ENCODE measurements at places on chromosomes 5 and 9.

DNA sequence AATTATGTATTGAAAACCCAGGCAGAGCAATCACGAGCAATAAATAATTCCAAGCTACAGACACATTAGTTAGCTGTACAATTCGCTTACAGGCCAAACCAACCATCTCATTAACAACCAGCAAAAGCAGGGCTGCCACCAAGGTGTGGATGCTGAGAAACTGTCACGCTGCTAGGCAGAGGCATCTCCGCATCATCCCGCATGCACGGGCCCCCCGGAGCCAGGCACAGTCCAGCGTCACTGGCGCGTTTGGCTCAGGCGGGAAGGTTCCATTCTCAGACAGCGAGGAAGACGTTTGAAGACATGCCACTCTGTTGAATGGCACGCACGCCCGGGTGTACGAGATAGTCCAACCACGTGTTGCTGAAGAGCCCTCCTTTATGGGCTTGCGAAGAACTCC lies 184.0 kb downstream of the OLFM1 start:
- DNase-seq: no peak

DNA sequence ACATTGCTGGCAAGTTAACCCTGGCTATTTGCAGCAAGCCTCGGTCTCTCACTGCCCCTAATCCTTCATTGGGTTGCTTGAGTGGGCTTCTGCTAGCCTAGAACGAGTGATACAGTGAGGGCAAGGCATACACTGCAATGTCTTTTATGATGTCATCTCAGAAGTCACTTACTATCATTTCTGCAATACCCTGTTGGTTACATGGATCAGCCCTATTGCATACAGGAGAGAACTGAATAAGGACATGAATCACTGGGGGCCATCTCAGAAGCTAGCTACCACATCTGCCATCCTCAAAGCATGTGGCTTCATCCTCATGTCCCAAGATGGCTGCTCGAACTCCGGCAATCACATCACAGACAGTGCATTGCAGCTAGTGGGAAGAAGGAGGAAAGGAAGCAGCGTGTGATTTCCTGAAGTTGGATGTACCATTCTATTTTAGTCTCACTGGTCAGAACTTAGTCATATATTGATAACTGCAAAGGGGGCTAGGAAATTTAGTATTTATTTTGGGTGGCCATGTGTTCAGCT lies 33.3 kb upstream of the CDKN2AIPNL start:
- no peak for DNase-seq

DNA sequence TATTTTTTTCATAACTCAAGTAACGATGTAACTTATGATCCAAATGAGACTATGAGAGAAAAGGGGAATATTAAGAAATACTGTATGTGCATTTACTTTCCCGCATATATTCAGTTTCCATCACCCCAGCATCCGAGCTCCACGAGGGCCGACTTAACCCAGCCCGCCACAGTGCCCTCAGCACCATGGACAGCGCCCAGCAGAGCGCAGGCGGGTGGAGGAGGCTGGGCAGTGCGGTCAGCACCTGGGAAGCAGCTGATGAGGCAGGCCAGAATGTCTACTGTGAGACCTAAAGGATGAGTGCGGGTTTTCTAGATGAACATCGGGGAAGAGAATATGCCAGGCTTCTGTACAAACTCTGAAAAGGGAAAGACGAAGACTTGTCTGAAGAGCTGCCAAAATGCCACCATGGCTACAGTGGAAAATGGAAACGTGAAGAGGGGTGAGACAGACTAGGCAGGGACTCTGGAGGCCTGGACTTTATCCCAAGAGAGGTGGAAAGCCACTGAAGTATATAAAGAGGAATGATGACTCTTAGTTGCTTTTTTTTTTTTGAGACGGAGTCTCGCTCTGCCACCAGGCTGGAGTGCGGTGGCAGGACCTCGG lies 34.5 kb upstream of the MED27 start:
- peak; percentile 2 for DNase-seq

GRCh38 chr5:114055318-114056184 lies 306.3 kb upstream of the KCNN2 start:
- no peak for DNase-seq

- no peak for DNase-seq
Measured at GRCh38 chr9:100590481-100590880, 12.6 kb downstream of the CAVIN4 start.

DNA sequence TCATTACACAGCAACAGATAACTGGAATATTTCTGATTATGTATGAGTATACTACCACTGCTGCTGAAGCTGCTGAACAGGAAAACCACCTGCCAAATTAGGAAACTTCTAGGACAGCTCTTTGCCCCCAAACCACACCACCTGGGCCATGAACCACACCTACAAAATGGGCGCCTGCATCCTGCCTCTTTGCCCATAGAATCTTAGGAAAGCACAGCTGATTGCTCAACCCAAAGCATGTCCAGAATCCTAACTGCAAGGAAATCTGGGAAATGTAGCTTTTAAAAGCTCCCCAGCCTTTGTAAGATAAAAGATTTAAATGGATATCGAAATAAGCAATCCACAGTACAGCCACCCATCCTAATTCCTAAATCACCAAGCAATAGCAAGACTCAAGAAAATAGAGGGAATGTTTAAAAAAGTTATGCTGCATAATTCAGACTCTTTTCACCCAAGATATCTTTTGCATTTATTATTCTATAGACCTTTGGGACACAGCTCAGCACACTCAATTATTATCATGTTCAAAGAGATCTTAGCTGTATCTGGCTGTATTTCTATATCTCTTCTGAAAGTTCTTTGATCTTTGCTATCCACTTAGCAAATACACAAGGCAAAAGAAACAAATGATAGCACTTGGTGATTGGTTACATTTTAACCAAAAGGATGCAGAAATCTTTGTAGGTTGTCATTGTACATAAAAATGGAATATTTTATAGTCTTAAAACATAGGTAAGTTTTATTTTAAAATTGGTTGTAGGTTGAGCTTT lies 6.8 kb upstream of the C9orf152 start:
- DNase-seq: no peak

DNA sequence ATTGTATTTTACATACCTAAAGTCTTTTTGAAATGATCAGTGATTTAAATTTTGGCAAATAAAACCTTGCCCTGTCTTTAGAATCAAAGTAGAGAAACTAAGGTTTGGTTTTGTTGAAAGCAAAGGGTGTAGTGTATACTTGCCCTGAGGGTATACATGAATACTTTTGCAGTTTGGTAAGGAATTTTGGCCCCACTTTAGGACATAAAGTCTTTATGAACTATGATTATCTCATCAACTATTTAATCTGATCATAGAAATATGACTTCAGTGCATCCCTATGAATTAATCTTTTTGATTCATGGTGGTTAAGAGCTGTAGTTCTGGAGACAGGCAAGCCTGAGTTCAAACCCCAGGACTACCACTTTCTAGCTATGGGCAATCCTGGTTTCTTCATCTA lies 17.7 kb downstream of the RAD1 start:
- DNase-seq: no peak

DNA sequence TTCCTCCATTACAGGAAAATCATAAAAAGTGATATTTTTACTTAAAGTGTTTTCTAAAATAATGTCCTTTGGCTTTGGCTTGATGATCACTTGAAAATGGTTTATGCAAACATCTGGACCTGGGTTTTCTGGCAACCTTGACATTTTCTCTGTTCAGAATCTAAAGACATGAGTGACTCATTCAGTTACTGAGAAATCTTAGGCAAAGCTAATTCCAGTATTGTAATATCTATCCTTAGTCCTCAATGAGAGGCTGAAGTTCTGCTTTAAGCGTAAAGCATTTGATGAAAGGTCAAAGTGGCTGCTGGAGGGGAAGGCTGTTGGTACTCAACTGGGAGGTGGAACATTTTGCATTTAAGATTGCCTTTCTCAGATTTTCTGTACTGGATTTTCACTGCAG lies 2.3 kb downstream of the MAN2A1 start:
- no peak for DNase-seq

DNA sequence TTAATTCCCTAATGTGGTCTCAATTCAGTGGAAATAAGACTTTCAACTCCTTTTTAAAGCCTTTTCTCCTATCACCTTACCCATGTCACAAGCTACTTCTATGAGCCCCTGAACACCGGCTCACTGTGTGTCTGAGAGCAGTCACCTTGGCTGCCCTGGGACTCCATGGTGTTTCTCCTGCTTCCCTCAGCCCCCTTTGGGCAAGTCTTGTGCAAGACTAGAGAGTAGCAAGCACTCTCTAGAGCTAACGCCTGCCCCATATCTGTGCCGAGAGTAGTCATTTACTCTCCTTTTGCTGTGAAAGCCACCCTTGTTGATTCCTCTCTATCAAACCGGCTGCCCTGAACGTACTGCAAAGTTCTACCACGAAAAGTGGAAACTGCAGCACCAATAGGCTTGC lies 77.9 kb upstream of the DAB2 start:
- DNase-seq: no peak

DNA sequence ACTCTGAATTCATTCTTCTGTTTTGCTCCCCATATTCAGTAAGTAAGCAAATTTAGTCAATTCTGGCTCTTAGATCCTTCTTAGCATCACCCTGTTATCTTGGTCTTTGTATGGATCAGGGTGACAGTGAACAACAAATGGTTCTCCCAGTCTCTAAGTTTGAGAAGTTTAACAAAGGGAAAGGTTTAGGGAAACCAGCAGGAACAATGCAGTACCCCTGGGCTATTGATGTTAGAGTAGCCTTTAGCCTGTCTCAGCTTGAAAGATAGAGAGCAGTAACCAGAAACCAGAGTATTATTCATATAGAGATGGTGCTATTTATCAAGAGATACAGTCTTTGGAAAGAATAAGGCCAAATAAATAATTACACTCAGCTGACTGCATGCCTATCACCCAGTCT lies 241.8 kb downstream of the CDH12 start:
- DNase-seq: no peak

DNA sequence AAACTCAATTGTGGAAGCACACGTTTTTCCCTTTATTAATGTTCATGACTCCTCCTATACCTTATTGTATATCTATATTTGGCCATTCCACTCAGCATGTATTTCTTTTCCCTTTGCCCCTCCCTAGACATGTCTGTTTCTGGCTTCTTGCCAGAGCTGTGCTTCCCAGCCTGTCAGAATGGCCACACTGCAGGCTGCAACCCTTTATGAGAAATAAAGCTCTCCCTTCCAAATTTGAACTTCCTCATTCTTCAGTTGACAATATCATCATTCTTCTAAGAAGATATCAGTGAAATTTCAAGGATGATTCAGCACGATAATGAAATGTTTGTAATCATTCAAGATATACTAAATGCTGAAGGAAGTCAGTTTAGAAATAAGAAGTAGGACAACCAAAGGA lies 107.6 kb upstream of the PRSS3 start:
- DNase-seq: no peak

GRCh38 chr9:94741866-94742265 lies 15.4 kb downstream of the AOPEP start:
- DNase-seq: no peak

GRCh38 chr5:76165711-76166374 lies 82.7 kb downstream of the SV2C start:
- DNase-seq: no peak

- no peak for DNase-seq
Measured at GRCh38 chr5:151118913-151119575, 38.2 kb upstream of the TNIP1 start.

- no peak for DNase-seq
Measured at GRCh38 chr5:158531860-158532259, 567.9 kb downstream of the EBF1 start.

- no peak for DNase-seq
Measured at GRCh38 chr5:96961053-96961452, 25.2 kb downstream of the LNPEP start.

- no peak for DNase-seq
Measured at GRCh38 chr5:98060148-98060547, 713.3 kb upstream of the RGMB start.

DNA sequence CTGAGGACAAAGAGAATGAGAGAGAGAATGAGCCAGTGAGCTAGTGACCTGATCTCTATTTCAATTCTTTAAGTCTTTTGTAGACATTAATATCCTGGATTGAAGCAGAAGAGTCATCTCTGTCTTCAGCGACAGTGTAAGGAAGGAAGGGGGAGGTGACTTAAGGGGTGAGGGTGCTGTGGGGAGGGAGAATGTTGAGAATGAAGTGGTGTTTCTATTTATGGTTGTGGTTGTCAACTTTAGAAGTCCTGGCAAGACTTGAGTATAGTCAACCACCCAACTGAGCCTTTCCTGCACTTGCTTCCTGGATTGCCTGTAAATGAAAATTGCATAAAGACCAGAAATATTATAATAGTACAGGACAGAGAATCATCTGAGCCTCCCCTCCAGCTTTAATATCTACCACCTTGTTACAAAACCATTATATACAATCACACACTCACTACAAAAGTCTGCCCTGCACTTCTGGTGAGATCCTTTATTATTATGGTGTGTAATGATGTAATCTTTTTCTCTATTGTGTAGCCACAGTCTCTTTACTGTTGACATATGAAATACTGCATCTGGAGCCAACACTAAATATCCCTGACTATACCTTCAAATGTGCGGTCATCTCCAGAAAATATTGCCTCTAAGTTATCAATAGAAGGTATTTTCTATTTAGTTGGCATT lies 91.7 kb downstream of the NTRK2 start:
- DNase-seq: no peak

GRCh38 chr9:134205672-134206310 lies 41.4 kb upstream of the RNU6ATAC start:
- DNase-seq: no peak

GRCh38 chr9:117987945-117988344 lies 283.7 kb downstream of the TLR4 start:
- DNase-seq: no peak

DNA sequence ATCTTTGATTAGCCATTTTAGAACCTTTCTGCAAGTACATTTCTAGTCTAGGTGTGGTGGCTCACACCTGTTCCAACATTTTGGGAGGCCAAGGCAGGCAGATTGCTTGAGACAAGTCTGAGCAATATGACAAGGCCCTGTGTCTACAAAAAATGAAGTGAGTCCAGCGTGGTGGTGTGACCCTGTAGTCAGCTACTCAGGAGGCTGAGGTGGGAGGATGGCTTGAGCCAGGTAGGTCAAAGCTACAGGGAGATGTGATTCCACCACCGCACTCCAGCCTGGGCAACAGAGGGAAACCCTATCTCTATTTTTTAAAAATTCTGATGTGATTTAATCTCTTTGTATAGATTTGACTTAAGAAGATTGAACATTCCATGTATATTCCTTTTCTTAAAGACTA lies 95.7 kb upstream of the FAM120A start:
- no peak for DNase-seq

DNA sequence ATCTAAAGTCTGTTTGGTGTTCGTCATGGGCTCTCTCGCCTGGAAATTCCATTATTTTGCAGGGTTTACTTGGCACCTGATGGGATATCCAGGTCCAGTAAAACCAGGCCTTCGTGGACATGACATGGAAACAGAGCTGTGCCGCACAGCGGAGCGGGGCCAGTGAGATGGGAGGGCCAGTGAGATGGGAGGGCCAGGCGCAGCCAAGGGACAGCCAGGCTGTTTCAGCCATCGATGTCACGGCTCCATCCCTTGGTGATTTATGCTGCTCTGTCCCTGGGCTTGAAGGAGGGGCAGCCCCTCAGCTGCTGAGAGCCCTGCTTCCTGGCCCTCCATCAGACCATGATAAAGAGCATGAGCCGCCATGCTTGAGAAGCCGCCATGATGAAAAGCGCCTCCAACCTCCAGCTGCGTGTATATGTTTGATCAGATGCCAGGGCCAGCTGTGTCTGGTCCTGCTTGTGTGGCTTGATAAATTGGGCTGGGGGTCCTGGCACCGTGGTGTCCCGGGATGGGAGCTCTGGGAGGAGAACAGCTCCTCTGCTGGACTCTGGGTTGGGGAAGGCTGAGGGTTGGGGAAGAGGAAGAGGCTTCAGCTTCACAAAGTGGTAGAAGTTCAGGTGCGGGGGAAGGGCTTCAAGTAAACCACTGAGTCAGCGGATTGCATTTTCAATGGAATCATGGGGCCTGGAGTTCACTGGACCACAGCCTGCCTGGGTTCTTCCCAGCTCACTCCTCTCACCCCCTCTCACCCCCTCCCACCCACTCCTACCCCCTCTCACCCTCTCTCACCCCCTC lies 6.1 kb upstream of the COL5A1 start:
- no peak for DNase-seq
